Glutamatergic neuron (in vitro differentiated cells): ENCODE measurements at places on chromosomes 5 and 9.

DNA sequence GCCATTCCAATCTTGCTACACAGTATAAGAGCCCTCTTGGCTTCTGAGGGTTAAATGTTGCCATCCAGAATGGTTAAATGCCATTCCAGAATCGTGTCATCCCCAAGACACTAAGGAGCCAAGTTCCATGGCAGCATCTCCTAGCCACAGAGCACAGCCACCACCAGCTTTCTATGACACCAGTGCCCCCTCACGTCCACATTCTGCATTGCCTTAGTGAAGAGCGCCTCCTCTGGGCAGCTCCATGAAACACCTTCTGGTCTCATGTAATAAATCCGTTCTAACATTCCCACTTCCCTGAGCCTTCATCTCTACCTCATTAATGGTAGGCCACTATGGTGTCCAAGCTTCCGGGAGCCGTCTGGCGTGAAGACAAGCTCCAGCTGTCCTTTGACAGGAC is 12.4 kb downstream of the CBY3 start:
- peak; percentile 73 for DNase-seq

- no peak for DNase-seq
Measured at GRCh38 chr5:168583742-168584482, 4.7 kb upstream of the PANK3 start.

DNA sequence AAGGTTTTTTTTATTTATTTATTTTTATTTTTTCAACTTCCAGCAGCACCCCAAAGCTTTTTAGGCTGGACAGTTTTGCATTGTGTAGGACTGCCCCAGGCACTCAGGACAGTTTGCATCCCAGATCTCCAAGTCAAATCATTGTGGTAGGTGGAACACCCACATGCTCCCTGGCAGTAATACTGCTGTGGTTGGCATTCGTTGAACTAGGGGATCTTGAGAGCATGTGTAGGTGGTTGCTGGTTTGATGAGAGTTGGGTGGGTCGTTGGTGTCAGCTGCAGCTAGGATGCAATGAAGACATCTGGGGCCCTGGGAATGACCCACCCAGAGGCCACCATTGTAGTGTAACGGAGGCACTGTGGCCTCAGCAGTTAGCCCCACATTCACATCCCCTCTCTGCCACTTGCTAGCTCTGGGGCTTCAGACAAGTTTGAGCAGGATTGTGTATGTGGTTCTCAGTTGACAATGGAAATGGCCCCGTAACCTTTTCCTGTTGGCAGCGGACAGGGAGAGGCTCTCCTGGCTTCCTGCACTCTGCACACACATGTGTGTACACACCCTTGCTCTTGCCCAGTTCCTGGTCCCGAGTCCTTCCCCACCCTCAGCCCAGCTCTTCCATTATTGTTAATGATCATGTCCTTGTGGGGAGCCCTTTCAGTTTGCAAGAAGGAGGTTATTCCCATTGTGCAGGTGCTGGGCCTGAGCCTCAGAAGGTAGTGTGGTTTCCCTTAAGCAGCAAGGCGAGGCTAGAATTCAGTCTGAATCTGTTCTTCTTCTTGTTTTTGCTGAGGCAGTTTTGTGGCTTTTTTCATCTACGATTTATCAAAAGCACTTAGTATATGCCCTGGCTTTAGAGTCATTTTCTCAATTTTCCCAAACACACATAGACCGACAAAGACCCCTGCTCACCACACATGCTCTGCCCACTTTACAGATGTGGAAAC is 46.5 kb downstream of the PPARGC1B start:
- no peak for DNase-seq

- DNase-seq = no peak
Measured at GRCh38 chr5:79284846-79285245, 48.9 kb downstream of the JMY start.

DNA sequence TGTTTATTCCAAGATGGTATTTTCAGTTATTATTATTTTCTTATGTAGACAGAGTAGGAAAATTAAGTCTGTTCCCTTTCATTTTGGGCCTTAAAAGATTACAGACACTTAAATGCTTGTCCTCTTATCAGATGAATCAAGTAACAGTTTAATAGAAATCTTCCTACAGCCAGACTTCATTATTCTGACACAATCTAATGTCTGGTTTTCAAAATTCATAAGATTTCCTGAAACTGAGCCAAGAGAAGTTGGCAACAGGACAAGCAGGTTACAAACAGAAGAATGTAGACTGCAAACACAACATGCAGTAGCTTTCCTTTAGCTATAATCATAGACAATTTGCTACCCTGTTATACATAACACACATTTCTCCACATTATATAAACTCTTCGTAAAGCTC is 130.5 kb downstream of the FBXL17 start:
- DNase-seq = no peak

GRCh38 chr5:150272531-150272930 is 17.0 kb downstream of the CAMK2A start:
- DNase-seq = peak; percentile 65

GRCh38 chr5:16808021-16808420 is 128.1 kb downstream of the MYO10 start:
- DNase-seq = no peak

DNA sequence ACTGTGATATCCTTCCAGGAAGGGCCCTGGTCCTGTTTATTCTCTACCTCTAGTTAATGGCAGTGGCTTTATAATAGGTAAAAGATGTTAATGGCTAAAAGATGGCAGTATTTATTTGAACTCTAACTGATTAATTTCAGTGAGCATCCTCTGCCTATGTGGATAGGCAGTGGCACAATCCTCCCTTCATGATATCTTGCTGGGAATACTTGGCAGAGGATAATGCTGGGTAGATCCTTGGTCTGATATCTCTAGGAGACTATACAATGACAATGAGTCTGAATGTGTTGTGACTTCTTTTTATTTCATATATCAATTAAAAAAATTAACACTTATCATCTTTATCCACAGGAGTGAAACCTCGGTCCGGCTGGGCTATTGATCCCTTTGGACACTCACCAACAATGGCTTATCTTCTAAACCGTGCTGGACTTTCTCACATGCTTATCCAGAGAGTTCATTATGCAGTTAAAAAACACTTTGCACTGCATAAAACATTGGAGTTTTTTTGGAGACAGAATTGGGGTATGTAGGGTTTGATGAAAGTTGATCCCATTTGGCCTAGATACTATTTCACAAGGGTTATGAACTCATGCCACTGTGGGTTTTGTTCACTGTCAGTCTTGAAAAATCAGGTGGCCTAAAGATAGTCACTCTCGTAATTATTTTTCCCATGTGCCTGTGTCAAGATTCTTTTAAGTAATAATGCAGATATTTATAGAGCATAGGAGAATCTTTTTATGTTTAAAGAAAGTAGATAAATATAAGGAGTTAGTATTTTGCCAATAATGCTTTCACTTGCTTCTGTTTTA is 77.7 kb downstream of the MAN2A1 start:
- no peak for DNase-seq

GRCh38 chr9:93830606-93831005 is 124.5 kb downstream of the BARX1 start:
- DNase-seq = no peak

DNA sequence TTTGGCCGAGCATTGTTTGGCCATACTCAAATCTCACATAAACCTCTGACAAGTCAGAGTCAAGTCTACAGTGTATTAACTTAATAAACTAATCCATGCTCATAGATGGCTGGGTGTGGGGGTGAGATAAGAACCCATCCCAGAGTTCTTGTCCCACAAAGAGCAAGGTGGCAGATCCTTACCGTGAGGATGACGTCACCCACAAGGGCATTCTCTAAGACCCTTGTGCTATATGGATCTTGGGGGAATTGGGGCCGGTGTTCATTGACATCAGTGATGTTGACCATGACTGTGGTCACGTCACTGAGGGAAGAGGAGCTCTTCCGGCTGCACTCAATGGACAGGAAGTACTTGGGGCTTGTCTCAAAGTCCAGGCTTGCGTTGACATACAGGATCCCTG is 62.1 kb downstream of the FAT2 start:
- DNase-seq = no peak

DNA sequence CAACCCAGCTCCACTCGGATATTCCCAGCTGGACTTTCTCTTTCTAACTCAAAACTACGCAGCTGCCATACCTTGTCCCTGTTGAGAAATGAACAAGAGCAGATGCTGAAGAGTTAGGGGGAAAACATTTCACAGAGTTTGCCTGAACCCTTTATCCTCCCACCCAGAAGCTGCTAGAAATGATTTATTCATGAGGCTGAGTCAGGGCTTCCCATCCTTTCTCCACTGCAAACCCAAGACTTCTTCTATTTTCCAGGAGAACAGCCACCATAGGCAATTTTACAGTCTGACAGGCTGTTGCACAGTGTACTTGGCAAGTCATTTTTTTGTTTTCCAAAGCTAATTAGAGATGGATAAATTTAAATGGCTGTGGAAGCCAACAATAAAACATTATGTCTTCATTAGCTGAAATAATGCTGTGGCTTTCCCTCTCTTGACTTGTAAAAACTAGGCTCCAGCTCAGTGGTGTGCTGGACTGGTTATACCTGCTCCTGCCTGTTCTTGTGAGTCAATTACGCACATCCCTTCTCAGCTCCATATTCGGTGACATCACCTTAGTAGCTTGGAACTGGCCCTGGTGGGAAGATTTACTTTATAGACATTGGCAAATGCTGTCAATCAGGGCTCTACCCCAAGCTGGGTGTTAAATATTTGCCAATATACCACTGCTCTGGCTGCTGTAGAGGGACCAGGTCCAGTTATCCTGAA is 71.9 kb downstream of the KIF4B start:
- DNase-seq = no peak

- DNase-seq = no peak
Measured at GRCh38 chr5:111682641-111683040, 74.4 kb downstream of the NREP start.

GRCh38 chr9:78127279-78128225 is 95.9 kb upstream of the GNAQ start:
- no peak for DNase-seq

- DNase-seq = no peak
Measured at GRCh38 chr9:89175828-89176261, 2.8 kb downstream of the SHC3 start.

- DNase-seq = no peak
Measured at GRCh38 chr9:96616817-96617438, 2.7 kb downstream of the CDC14B start.

DNA sequence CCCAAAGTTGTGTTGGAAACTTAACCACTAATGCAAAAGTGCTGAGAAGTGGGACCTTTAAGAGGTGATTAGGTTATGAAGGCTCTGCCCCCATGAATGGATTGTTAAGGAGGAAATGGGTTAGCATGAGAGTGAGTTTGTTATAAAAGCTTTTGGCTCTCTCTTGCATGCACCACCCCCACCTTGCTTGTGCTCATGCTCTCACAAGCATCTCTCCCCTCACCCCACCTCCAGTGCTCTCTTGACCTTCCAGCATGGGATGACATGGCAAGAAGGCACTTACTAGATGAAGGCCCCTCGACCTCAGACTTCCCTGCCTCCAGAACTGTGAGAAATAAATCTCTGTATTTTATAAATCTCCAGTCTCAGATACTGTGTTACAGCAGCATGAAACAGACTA is 52.8 kb downstream of the RICTOR start:
- DNase-seq = no peak

DNA sequence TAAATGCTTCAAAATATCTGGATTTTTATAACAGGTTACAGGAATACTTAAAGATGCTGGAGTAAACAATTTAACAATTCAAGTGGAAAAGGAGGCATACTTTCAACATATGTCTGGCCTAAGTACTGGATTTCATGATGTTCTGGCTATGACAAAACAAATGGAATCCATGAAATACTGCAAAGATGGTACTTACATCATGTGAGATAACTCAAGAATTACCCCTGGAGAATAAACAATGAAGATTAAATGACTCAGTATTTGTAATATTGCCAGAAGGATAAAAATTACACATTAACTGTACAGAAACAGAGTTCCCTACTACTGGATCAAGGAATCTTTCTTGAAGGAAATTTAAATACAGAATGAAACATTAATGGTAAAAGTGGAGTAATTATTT is 35.6 kb downstream of the SLC30A5 start:
- no peak for DNase-seq

DNA sequence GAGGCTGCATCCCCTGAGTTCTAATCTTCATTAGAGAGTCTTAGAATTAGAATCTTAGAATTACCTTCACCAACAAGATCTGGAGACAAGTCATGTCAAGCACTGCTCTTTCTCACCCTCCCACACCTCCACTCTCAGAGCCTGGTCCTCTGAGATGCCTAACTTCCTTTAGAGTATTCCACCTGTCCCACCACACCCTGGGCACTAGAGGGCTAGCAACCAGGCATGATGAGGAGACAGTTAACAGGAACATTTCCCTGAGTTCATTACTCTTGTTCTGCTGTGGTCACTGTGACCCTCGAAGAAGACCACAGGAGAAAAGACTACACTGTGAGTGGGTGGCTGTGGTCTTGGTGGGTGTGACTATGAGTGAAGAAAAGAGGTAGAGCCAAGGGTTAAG is 25.2 kb upstream of the MAP1B start:
- no peak for DNase-seq

GRCh38 chr9:122339579-122339978 is 31.2 kb upstream of the PTGS1 start:
- DNase-seq = no peak

DNA sequence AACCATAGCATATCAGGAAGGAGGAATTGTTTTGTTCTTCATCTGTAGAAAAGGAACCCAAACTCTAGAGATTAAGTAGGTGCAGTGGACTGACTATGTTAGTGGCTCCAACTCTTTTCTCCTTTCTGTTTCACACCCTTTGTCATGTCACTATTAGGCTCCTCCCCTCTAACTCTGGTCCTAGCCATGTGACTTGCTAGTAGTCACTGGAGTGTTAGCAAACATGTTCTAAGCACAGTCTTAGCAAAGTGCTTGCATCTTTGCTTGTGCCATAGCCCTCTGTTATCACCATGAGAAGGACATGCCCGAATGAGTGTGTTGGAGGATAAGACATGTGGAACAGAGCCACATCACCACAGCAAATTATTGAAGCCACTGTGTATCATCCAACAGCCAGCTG is 55.4 kb upstream of the PPP3R2 start:
- no peak for DNase-seq

DNA sequence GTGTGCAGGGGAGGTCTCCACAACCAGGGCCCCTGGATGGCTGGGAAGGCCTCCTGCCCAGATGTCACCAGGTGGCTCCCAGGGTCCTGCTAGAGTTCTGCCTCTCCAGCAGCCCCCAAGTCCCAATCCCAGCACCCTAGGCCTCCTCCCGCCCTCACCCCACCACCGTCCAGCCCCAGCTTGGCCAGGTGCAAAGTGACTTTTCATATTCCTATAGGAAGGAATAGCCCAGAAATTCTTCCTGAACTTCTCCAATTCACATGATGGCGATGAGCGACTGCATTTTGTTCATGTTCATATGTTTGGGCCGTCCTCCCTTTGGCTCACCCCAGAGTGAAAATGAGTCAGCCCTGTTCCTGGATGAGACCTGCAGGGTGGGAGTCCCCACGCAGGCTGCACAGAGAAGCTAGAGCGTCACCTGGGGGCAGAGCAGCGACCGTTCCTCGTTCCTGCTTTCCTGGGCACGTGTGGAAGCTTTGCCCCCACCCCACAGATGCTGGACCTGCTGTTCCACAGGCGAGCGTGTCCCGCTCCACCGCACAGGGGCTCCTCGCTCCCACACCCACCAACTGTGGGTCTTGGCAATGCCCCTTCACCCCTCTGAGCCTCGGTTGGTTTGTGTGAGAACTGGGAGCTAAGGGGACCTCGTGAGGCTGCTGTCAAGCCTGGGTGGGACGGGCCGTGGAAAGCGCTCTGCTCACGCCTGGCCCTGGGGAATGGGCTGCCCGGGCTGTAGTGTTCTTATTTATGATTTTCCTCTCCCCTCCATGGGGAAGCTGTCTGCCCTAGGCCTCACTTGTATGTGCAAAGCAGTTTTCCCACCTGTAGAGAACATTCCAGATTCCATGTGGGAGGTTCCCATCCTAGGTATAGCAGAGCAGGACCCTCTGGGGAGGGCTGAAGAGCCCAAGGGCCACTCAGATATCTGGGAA is 6.9 kb downstream of the MRPS2 start:
- no peak for DNase-seq

GRCh38 chr9:119959846-119960545 is 590.8 kb upstream of the BRINP1 start:
- no peak for DNase-seq
